Activated CD8-positive, alpha-beta memory T cell treated with anti-CD3 and anti-CD28 coated beads, Interleukin-2, amount 10 ng/mL, durations not matched to agents 7 days and 5 days (primary cell): ENCODE measurements at places on chromosomes 7 and 10. TPM values are rescaled to one million over a fixed set of nuclear protein-coding genes. Genes with fewer than 3 reads are reported as not detected.

TAC1 gene
- total RNA-seq = not detected

- H3K27ac ChIP-seq = no peak within 1 kb of the TSS
- no peaks in the 10 kb centered on the region for H3K36me3 ChIP-seq
- H3K4me1 ChIP-seq = peaks cover 9% of the 10 kb centered on the region
- H3K4me3 ChIP-seq = peak within 1 kb of the TSS; percentile 73
- peak; percentile 52 for DNase-seq
Observed at GRCh38 chr10:16521311-16522016, at the start of gene C1QL3. TSS of gene C1QL3 (minus strand) at chr10:16521879. CDS start at chr10:16521065, 814 bp downstream.

GRCh38 chr10:88892222-88892967, 12.3 kb downstream of the STAMBPL1 start:
- H3K4me3 ChIP-seq = no peak overlapping the region
- no peak for DNase-seq
- peaks cover 66% of the 10 kb centered on the region for H3K4me1 ChIP-seq
- H3K27ac ChIP-seq = no peak overlapping the region
- peaks cover 44% of the 10 kb centered on the region for H3K36me3 ChIP-seq

DNA sequence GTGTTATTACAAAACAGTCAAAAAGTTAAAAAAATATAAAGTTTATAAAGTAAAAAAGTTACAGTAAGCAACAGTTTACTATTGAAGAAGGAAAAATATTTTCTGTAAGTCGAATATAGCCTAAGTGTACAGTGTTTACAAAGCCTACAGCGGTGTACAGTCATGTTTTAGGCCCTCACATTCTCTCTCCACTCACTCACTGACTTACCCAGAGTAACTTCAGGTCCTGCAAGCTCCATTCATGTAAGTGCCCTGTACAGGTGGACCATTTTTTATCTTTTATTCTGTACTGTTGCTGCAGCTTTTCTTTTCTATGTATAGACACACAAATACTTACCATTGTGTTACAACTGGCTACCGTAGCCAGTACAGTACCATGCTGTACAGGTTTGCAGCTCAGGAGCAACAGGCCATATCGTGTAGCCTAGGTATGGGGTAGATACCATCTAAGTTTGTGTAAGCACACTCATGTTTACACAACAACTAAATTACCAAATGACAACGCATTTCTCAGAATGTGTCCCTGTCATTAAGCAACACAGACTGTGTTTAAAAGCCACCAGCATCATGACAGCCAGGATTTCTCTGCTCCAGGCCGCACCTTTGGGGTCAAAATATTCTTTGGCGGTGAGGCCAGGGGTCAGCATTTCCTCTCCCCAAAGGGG, 67.2 kb downstream of the DLG5 start:
- H3K36me3 ChIP-seq = no peaks in the 10 kb centered on the region
- H3K4me1 ChIP-seq = no peaks in the 10 kb centered on the region
- no peak overlapping the region for H3K4me3 ChIP-seq
- no peak overlapping the region for H3K27ac ChIP-seq
- no peak for DNase-seq
- H3K27me3 ChIP-seq = peaks cover 2% of the 10 kb centered on the region

- no peaks in the 10 kb centered on the region for H3K27me3 ChIP-seq
- H3K27ac ChIP-seq = no peak overlapping the region
- H3K4me1 ChIP-seq = no peaks in the 10 kb centered on the region
Observed at GRCh38 chr10:59088912-59089573, 87.4 kb upstream of the PHYHIPL start.

TBRG4 gene
- total RNA-seq = 121 TPM

- no peak overlapping the region for H3K4me3 ChIP-seq
- no peak for DNase-seq
- H3K36me3 ChIP-seq = no peaks in the 10 kb centered on the region
- no peak overlapping the region for H3K27ac ChIP-seq
- peaks cover 22% of the 10 kb centered on the region for H3K27me3 ChIP-seq
- no peaks in the 10 kb centered on the region for H3K4me1 ChIP-seq
Observed at GRCh38 chr7:28447071-28447470, 34.8 kb downstream of the CREB5 start.

GRCh38 chr7:24732646-24733413, 24.4 kb downstream of the GSDME start:
- H3K27ac ChIP-seq = no peak overlapping the region
- H3K36me3 ChIP-seq = peaks cover 2% of the 10 kb centered on the region
- peak; percentile 37 for DNase-seq
- H3K4me1 ChIP-seq = peaks cover 12% of the 10 kb centered on the region
- no peak overlapping the region for H3K4me3 ChIP-seq
- H3K27me3 ChIP-seq = peaks cover 65% of the 10 kb centered on the region

- H3K36me3 ChIP-seq = peaks cover 2% of the 10 kb centered on the region
- H3K4me1 ChIP-seq = no peaks in the 10 kb centered on the region
- DNase-seq = no peak
- H3K27ac ChIP-seq = no peak overlapping the region
- H3K27me3 ChIP-seq = peaks cover 65% of the 10 kb centered on the region
Observed at GRCh38 chr7:127264219-127264618, 11.5 kb upstream of the GRM8 start.

GRCh38 chr7:154928136-154929005, 74.6 kb downstream of the PAXIP1 start:
- H3K36me3 ChIP-seq = peaks cover 10% of the 10 kb centered on the region
- H3K27me3 ChIP-seq = peaks cover 12% of the 10 kb centered on the region
- H3K27ac ChIP-seq = peak overlapping the region; percentile 86
- H3K4me1 ChIP-seq = peaks cover 12% of the 10 kb centered on the region
- peak overlapping the region; percentile 94 for H3K4me3 ChIP-seq

DNA sequence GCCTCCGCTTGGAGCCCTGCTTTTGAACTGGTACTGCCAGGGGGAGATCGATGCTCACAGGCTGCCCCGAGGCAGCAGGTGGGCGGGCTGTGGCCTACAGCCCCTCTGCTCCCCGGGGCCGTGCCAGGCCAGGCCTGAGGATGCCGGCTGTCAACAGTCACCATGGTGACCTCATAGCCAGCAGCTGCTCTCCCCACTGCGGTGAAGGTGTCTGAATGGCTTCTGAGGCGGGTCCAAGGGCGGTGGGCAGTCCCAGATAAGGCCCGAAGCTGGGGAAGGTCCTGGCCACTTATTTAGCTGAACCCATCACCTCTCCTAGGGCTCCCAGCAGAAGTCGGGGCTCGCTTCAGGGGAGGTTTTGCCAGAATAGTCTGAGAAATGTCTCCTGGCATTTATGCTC, 179.3 kb downstream of the ARHGAP12 start:
- H3K4me1 ChIP-seq = peaks cover 31% of the 10 kb centered on the region
- H3K36me3 ChIP-seq = peaks cover 3% of the 10 kb centered on the region
- no peaks in the 10 kb centered on the region for H3K27me3 ChIP-seq
- no peak overlapping the region for H3K27ac ChIP-seq
- DNase-seq = no peak
- H3K4me3 ChIP-seq = no peak overlapping the region

DNA sequence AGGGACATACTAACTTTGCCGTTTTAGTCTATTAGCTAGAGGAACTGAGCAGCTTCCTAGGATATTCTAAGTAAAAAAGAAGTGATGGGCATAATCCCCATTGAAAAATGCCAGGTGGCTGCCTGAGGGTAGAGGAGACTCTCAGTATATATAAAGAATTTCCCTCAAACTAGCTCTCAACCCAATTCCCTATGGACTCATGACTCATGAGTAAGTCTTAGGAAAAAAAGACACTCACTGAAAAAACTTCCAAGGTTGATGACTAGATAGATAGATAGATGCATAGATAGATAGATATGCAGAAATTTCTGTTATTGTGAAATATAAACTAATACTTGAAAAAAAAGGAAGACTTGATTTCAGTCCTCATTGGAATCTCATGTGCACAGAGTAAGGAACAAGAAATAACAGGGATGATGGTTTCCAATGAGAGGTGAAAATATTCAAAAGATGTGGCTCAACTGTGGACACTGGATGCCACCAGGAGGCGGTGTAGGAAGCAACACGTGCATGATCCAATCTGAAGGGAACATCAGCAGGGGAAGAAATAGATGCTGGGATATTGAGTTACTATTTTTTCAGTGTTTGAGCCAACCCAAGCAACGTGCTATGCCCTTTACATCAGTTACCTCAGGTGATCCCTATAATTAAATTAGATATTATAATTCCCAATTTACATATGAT, 711.0 kb upstream of the LRRTM3 start:
- DNase-seq = no peak
- H3K36me3 ChIP-seq = no peaks in the 10 kb centered on the region
- no peak overlapping the region for H3K27ac ChIP-seq
- no peak overlapping the region for H3K4me3 ChIP-seq
- H3K27me3 ChIP-seq = no peaks in the 10 kb centered on the region

DNA sequence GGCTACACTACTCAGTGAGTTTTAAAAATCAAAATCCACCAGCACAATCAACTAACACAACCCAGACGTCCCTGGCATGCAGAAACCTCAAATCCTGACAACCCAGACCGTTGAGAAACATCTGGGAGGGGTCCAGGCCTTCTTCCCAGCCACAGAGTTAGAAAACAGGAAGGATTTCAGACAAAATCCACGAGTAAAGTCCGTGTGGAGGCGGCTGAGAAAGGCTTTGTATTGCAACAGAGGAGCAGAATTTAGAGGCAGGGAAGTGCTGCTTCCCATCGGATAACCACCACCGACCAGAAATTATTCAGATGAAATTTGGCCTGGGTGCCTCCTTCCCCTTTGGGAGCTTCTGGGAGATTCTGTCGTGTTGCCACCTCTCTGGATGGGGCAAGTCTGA, 61.5 kb downstream of the TNS3 start:
- H3K4me3 ChIP-seq = no peak overlapping the region
- H3K4me1 ChIP-seq = no peaks in the 10 kb centered on the region
- DNase-seq = no peak
- no peaks in the 10 kb centered on the region for H3K36me3 ChIP-seq

- H3K4me3 ChIP-seq = no peak overlapping the region
- H3K36me3 ChIP-seq = no peaks in the 10 kb centered on the region
- H3K27ac ChIP-seq = no peak overlapping the region
- H3K27me3 ChIP-seq = no peaks in the 10 kb centered on the region
- H3K4me1 ChIP-seq = peaks cover 2% of the 10 kb centered on the region
- DNase-seq = no peak
Observed at GRCh38 chr7:133556048-133556447, 303.2 kb downstream of the EXOC4 start.

GRCh38 chr7:42907316-42907715, 4.6 kb downstream of the C7orf25 start:
- no peaks in the 10 kb centered on the region for H3K27me3 ChIP-seq
- H3K27ac ChIP-seq = no peak overlapping the region
- H3K4me3 ChIP-seq = no peak overlapping the region
- DNase-seq = no peak

DNA sequence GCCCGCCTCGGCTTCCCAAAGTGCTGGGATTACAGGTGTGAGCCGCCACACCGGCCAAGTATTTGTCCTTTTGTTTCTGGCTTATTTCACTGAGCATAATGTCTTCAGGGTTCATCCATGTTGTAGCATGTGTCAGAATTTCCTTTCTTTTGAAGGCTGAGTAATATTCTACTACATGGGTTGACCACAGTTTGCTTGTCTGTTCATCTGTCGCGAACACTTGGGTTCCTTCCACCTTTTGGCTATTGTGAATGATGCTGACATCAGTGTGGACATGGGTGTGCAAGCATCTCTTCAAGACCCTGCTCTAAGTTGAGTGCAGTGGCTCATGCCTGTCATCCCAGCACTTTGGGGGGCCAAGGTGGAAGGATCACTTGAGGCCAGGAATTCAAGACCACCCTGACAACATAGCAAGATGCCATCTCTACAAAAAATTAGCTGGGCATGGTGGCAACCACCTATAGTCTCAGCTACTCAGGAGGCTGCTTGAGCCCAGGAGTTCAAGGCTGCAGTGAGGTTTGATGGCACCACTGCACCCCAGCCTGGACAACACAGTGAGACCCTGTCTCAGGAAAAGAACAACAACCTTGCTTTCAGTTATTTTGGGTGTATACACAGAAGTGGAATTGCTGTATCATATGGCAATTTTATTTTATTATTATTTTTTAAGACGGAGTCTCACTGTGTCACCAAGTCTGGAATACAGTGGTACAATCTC, 17.0 kb downstream of the CHST12 start:
- no peaks in the 10 kb centered on the region for H3K27me3 ChIP-seq
- peaks cover 50% of the 10 kb centered on the region for H3K4me1 ChIP-seq
- peak overlapping the region; percentile 46 for H3K27ac ChIP-seq
- no peak overlapping the region for H3K4me3 ChIP-seq
- H3K36me3 ChIP-seq = peaks cover 39% of the 10 kb centered on the region
- no peak for DNase-seq

DNA sequence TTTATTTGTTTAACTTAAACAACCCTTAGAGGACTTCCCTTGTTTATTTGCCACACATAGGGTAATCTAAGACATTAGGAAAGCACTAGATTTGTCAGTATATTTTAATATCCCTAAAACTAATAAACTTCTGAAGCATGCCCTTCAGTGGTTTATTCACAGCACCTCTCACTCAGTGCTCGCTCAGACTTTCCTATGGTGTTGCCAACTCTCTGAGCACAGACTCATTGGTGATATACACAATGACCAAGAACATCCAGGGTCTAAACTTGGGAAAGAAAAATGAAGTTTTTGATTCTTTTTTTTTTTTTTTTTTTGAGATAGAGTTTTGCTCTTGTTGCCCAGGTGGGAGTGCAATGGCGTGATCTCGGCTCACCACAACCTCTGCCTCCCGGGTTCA, 82.2 kb downstream of the RAB11FIP2 start:
- H3K27ac ChIP-seq = no peak overlapping the region
- DNase-seq = no peak
- peaks cover 12% of the 10 kb centered on the region for H3K27me3 ChIP-seq
- no peaks in the 10 kb centered on the region for H3K4me1 ChIP-seq
- H3K36me3 ChIP-seq = no peaks in the 10 kb centered on the region
- no peak overlapping the region for H3K4me3 ChIP-seq

IRF5 gene
- total RNA-seq = 17.7 TPM
